ENCODE measurements at places on chromosomes 3 and 15.

DNA sequence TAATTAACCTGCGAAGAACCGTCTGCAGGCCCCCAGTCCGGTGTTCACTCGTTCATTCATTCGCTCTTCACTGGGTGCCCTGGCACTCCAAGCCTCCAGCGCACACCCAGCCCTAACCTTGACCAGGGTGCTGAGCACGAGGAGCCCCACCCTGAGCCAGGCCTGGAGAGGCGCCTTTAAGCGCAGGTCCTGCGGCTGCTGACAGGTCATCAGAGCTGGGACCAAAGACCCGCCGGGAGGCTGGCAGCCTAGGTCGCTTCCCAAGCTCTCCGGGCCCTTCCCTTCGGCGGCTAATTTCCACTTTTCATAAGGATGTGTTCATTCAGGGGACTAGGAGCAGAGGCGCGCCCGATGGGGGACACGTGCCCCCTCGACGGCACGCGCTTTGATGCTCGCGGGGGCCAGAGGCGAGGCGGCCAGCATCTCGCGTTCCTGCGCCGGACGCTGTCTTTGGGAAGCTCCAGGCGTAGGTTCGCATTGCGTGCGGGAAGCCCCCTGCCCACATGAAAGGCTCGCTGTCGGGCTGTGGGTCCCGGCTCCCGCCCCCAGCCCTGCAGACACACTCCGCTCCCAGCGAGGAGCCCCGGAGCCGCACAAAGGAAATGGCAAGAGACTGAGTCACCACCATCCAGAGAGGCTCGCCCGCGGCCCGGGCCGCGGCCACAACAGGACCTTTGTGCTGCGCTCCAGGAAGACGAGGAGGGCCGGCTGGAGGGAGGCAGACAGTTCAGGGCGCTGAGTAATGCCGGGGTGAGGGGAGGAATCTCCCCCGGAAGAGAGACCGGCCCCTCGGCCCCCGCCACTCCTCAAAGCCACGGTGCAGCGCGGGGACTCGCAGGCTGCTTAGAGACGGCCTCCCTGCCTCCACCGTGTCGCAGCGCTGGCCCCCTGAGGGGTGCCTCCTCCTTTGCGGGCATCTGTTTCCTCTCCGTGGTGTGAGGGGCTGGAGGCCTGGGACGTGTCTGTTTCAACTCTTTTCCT lies 266.4 kb upstream of the HES1 start:
- no peak for DNase-seq

GRCh38 chr3:133747907-133748639 lies 1.9 kb downstream of the TF start:
- no peak for DNase-seq

DNA sequence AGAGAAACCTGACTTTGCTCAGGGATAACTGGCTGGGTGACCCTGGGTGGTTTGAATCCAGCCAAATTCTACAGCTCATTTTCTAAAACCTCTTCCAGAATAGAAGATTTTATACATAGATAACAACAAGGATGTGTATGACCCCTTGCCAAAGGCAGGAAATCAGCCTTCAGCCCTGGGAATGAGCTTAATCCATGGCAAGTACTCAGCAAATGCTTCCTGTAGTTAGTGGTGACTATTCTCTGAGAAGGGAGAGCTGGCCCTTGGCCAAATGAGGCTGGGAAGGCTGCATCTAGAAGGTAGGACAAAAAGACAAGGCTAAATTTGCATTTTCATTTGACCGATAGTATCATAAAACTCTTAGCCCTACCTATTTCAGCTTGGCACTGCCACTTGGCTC lies 4.6 kb upstream of the HACD3 start:
- no peak for DNase-seq

DNA sequence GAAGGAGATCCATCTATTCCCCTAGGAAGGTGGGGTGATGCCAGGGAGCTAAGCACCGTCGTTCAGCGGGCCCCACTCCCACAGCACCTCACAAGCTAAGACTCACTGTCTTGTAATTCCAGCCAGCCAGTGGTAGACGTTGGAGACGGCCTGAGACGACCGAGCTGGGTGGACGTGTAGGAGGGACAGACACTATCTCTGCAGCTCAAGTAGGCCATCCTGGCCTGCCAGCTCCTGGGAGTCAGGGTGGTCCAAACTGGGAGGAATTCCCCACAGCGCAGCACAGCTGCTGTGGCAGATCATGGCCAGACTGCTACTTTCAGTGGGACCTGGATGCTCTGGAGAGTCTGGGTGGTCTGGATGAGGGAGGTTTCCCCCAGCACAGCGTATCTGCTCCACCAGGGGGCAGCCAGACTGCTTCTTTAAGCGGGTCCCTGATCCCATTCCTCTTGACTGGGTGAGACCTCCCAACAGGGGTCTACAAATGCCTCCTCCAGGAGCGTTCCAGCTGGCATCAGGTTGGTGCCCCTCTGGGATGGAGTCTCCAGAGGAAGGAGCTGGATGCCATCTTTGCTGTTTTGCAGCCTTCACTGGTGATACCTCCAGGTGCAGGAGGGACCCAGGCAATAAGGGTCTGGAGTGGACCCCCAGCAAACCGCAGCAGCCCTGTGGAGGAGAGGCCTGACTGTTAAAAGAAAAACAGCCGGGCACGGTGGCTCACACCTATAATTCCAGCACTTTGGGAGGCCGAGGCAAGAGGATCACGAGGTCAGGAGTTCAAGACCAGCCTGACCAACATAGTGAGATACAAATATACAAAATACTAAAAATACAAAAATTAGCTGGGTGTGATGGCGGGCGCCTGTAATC lies 27.6 kb downstream of the GNB5 start:
- DNase-seq = no peak

GRCh38 chr3:72855001-72855400 lies 6.8 kb upstream of the SHQ1 start:
- no peak for DNase-seq

DNA sequence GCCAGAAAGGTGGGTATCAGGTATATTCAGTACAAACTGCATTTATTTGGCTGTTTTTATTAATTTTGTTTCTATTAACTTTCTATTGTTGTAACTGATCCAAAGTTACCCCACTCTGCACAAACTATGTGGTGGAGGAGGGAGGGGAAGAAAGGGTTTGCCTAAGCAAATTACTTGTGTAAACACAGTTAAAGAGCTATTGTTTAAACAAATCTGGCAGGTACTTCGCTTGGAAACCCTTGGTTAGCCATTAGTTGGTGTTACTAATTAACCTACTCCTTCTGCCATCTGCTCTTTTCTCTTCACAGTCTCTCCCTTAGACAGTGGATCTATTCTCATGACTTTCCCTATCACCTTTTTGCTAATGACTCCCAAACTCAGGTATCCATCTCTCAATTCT lies 328.4 kb upstream of the NECTIN3 start:
- DNase-seq = no peak

DNA sequence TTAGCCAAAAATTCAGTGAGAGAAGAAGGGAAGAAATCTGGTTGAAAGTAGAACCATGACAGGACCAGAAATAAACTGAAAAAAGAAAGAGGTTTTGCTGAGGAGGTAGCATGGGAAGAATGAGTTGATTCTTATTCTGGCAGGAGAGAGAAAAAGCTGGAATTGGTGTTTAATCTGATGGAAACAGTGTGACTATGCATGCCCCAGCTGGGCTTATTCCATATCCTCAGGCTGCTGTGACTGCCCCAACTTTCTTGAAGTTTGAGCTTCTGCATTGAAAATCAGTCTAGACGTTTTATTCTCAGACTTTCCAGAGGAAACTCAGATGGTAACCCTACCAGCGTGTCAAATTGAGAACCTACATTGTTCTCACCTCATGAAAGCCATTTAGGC lies 352.5 kb upstream of the DCBLD2 start:
- no peak for DNase-seq

- no peak for DNase-seq
Observed at GRCh38 chr15:38885471-38885952, 320.9 kb upstream of the RASGRP1 start.

DNA sequence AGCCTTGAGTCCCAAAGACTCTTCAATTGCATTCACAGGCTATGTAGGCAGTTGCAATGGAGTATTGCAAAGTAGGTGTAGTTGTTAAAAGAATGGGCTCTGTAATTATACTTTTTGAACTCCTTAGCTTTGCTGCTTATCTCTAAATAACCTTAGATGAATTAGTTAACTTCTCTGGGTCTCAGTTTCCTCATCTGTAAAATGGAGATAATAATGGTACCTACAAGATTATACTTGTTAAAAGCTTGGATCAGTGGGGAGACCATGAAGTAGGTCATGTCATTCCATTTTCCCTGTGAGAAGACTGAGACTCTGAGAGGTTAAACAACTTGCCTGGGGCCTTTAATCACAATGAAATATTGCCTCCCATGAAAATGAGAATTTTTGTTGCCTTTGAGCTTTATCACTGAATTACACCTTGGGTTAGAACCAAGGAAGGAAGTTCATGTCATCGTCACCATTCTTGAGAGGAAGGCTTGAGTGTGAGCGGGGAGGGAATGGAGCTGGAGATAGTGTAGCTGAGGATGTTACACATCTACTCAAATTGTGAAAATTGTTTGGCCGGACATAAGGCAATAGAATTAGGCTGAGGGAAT lies 38.1 kb downstream of the CTDSPL start:
- no peak for DNase-seq

DNA sequence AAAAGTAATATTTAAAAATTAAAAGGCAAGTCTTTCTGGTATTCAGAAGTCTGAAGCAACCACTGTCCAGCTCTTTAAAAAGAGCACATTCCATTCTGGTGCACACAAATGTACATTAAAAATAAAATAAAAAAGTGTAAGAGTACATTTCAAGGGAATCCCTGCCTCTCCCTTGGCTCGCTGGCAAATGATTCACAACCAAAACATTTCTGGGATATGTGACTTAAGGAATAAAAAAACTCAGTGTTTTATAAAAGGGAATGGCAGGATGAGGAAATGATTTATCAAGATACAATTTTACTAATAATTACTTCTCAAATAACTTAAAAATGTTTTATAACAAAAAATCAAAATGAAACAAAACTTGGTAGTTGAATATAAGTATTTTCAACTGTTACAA lies 23.8 kb upstream of the ANXA2 start:
- DNase-seq = no peak

DNA sequence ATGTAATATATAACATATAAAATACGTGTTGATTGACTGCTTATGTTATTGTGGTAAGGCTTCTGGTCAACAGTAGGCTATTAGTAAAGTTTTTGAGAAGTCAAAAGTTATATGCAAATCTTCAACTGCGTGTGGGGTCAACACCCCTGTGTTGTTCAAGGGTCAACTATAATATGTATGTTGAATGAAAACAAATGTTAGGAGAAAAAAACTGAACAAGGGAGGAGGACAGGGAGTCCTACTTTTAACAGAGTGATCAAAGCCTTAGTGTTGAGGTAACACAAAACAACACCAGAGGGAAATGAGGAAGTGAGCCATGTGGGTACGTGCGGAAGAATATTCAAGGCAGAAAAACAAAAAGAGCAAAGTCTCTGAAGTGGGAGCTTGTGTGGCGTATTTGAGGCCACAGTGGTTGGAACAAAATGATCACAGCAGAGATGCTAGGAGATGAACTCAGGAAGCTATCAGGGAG lies 62.5 kb downstream of the SFMBT1 start:
- no peak for DNase-seq

GRCh38 chr3:38334142-38335055 lies 12.2 kb upstream of the XYLB start:
- no peak for DNase-seq

GRCh38 chr15:65618560-65619109 lies 3.1 kb upstream of the SLC24A1 start:
- no peak for DNase-seq

DNA sequence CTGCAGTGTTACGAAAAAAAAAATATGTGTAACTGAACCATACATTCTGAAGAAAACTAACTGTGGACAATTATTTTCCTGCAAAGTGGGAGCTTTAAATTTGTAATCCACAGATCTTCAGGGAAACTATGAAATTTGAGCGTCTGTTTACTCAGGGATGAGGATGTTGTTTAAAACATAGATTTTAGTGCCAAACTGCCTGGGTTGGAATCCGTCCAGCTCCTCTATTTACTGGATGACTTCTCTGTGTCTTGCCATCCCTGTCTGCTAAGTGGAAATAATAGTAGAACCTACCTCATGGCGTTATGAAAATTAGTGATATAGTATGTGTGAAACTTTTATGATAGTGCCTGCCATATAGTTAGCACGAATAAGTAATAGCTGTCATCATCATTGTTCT lies 666.5 kb downstream of the SQOR start:
- no peak for DNase-seq

- DNase-seq = no peak
Observed at GRCh38 chr3:139534455-139534812, 5.1 kb downstream of the RBP1 start.

DNA sequence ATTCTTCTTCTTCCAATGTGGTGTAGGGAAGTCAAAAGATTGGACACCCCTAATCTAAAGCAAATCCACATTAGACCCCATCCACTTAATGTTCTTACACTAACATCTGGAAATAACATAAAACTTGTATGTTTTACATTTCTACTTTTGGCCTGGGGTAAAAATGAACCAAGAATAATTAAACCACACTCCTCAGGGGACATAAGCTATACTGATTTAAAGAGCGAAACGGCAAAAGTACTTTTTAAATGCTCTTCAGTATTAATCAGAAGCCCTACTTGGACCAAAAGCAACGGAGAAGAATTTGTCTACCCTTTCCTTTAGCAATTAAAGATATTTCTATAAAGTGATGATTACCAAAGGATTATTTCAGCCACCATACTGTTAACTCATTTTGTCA lies 123.9 kb downstream of the TMCC1 start:
- no peak for DNase-seq

DNA sequence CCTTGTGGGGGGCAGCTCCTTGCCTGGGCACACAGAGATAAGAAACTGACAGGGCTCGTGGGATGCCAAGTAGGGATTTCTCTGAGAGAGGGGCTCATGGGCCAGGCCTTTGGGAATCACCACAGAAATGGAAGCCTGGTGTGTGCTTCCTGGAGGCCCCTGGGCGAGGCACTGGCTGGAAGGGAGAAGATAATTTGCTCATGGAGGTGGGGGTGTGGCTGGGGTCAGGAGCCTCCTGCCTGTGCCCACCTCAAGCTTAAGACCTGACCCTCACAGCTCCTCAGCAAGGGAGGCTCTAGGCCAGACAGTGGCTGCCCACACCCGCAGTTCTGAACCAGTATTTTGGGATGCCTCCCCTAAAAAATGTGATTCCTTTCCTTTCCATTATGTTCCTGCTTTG lies 16.9 kb upstream of the CPNE9 start:
- DNase-seq = no peak

GRCh38 chr3:174162550-174162949 lies 696.6 kb upstream of the NAALADL2 start:
- no peak for DNase-seq

GRCh38 chr15:47678040-47678439 lies 39.3 kb upstream of the SEMA6D start:
- DNase-seq = no peak
